Motor neuron (in vitro differentiated cells): ENCODE measurements at places on chromosomes 2 and 18.

- ATAC-seq: peak; percentile 57
Measured at GRCh38 chr2:675982-676646, 1.1 kb downstream of the TMEM18 start.

DNA sequence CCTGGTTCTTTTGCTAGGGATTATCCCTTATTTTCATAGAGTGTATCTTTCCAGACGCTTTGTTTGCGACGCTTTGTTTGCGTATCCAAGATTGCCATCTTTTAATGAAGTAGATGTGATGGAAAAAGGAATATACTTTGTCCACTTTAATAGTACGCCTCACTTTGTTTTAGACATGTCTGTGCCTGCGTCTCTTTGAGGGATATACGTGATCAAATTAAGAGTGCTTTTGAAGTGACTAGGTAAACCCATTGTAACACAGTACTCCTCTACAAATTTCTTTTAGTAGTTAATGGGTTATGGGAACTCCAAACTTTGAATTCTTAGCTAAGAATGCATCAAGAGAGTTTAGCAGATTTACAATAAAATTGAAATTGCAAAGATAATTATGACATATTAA is 27.9 kb downstream of the ACSL3 start:
- no peak for ATAC-seq

DNA sequence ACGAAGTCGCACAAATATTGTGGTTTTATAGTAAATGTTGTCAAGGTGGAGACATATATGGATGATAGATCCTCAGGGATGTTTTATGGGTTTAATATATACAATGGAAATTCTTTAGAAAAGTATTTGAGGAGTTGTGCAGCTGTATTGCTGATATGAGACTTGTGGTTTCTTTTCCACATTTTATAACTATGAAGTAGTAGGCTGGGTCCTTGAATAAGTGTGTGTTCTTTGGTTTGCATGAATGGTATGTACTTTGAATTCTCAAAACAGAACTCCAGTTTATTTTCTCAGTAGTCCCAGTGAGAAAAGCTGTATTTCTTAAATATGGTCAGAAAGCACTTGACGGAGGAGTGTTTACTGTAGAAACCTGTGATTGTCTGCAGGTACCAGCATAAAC is 42.4 kb downstream of the PLCL1 start:
- ATAC-seq: peak; percentile 79

GRCh38 chr2:209690029-209690754 is 81.4 kb upstream of the UNC80 start:
- peak; percentile 59 for ATAC-seq

DNA sequence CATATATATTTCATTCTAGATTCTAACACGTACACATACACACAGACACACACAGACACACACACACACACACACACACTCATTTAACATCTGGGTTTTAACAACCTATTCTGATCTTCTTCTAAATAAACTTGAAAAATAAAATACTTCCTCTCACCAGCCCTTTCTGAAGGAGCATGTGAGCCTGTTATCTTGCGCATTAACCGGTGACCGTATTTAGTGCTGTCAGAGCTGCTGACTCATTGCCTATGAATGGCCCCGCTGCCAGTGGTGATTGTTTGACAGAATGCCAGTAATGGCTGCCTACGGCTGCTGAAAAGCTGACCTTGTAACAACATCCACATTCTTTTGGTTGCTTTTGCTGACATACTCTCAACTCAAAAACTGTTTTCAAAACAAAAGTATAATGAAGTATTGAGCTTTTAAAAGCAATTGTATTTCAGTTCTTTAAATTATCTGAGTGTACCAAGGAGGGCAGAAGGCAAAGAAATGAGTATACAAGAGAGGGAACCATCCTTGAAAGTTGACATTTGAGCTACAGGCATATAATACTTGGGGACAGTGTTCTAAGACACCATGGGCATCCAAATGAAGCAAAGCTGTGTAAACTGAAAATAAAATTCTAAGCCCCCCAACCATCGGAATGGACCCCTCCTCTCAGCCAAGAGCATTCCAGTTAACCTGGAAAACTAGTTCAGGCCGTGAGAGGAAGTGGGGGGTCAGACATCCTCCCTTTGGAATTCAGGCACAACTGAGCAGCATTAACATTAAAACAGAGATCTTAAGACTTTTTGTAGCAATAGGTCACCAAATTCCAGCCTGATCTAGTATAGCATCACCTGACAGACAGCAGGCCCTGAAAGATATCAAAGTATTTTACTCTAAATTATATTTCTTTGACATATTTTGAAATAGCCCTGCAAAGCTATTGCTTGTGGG is 50.2 kb upstream of the DTNA start:
- peak; percentile 96 for ATAC-seq

- no peak for ATAC-seq
Measured at GRCh38 chr2:24650997-24651642, 142.1 kb downstream of the PTRHD1 start.

DNA sequence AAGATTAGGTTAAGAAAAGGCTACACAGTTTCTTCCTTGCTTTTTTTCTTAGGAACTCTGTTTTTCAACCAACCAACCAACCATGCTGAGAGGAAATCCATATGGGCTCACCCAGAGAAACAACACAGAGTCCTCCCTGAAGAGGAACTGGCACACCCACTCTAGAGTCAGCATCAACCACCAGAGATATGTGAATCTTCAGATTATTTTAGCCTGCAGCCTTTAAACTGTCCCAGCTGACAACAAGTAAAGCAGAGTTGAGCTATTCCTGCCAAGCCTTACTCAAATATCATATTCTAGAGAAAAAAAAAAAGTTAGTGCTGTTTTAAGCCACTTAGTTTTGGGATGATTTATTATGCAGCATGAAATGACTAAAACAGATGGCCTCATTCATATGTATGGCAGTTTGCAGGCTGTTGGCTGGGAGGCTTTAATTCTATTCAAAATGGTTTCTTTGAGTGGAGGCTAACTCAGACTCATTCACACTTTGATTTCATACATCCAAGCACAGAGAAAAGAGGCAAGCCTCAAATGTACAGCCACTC is 1637.7 kb upstream of the LRRTM1 start:
- ATAC-seq: no peak

DNA sequence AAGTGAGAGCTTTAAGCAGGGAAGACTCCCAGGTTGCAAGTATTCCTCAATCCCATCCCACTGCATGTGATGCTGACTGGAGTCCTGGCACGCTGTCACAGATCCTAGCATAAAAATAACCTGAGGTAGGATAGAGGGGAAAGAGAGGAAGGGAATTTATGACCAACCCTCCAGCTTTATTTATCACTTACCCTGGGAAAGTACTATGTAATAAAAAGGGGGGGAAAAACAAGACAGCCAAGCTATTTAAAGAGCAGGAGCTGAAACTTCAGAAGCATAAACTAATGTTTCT is 122.2 kb downstream of the SLC8A1 start:
- ATAC-seq: no peak

GRCh38 chr2:43317680-43318079 is 91.3 kb upstream of the ZFP36L2 start:
- no peak for ATAC-seq

DNA sequence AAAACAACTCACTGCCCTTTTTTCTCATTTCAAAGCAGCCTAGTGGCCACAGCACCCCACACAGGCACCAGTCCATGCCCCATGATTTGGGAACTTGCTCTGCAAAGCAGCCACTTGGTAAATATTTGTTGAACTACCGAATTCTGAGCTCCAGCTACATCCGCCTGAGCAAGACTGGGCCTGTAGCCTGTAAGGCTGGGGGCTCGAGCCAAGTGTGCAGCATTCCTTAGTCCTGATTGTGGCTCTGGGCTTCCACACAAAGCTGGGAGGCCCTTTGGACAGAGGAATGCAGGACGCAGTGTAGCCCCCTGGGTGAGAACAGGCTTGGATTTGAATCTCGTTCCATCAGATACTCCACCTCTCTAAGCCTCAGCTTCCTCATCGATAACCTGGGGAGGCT is 88.4 kb downstream of the ACTR2 start:
- no peak for ATAC-seq

DNA sequence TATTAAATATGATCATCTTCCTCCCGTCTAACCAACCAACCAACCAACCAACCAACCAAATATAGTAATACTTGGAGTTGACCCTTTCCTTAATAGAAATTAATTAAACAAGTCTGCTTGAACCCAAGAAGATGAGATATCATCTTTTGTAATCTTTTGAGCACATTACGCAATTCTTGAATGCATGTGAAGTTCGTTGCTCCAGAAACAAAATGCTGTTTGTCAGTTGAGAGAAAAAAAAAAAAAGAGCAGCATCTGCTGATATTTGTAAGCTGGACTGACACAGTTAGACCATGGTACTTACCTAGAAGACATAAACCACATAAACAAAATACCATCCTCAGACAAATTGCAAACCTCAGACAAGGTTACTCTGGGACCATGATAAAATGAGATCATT is 9.2 kb upstream of the SERPINB2 start:
- no peak for ATAC-seq

DNA sequence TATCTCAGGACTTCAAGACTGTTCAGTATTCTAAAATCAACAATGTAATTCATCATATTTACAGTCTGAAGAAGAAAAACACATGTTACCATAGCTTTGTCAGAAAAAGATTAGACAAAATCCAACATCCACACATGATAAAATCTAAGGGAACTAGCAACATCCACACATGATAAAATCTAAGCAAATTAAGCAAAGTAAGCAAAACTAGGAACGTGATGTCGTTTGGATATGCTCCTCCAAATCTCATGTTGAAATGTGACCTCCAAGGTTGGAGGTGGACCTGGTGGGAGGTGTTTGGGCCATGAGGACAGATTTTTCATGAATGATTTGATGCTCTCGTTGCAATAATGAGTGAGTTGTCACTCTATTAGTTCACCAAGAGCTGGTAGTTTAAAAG is 717.3 kb upstream of the HS6ST1 start:
- ATAC-seq: no peak

GRCh38 chr2:140589696-140590095 is 1541.1 kb downstream of the LRP1B start:
- ATAC-seq: no peak

DNA sequence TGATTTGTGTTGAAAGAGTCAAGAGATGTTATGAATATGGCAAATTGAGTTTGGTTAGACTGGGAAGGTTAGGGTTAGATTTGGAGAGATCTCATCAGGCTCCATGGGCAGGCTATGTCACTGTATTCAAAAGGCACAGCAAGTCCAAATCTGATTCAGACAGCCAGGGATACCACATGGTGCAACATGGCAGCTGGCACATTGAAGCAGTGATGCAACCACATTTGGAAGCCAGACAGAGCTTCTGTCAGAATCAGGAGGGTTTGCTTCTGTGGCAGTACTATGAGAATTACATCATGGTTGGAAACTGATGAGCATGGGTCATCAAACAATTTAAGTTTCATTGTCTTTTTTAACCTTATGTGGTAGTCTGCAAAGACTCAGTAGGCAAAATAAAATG is 772.2 kb downstream of the SUCLG1 start:
- peak; percentile 21 for ATAC-seq

DNA sequence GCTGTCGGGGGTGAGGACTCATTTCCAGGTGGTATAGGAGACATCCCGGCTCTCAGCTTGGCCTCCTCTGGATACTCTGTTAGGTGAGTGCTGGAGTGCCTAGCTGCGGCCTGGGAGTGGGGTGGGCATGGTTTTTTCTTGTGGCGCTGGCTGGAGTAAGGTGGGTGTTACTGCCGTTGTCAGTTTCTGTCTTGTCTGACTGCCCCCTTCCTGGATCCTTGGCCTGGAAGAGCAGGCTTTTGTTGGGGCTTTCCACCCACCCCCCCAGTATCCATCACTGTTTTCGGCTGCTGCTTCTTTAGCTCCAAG is 69.2 kb downstream of the DGKD start:
- no peak for ATAC-seq

DNA sequence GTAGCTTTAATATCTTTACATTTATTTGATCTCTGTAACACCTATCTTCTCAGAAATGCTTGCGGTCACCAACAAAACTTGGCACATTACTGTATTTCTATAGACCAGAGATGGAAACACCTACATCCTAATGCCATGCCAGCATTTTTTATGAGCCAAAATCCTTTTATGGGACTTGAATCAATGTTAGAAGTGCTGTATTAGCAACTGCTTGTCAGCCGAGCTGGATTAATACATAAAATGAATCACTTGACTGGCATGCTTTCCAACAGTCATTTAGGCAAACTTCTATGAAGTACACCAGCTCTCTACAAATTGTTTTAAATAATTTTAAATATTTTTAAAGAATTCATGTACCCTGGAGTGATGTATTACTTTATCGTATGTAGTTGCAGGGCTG is 272.9 kb upstream of the NRP2 start:
- no peak for ATAC-seq

- ATAC-seq: no peak
Measured at GRCh38 chr2:217789736-217790181, 213.0 kb downstream of the TNS1 start.

DNA sequence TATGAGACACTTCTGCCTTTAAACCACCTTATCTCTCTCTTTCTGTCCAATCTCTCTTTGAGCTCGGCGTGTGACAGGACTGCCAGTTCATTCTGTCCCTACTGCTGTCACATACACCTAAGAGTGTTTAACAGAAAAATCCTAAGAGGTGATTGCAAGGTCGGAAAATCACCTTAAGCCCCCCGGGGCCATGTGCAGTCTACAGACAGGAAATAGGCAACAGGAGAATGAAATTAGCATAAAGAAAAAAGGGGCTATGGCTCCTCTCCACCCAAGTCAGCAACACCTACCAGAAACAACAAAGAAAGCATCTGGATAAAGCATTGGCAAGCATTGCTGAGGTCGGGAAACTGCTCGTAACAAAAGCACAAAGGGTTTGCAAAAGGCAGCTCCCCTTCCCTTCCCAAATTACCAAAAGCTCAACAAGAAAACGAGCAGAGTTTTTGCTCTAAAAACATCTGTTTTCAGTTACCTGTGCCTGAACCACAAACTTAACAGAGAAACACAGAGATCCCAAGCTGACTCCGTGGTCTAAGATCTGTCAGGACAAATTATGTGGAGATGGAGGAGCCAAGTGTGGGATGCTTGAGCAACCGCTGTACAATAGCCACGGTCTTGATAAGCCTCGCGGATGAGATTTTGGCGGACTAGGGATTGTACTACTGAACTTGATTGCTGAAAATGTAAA is 30.4 kb downstream of the ANKRD44 start:
- ATAC-seq: no peak

- ATAC-seq: peak; percentile 96
Measured at GRCh38 chr2:240136013-240136670, at the start of gene COPS9. Gene COPS9 (minus strand): TSS chr2:240136305. CDS start chr2:240136284, 21 bp downstream.

DNA sequence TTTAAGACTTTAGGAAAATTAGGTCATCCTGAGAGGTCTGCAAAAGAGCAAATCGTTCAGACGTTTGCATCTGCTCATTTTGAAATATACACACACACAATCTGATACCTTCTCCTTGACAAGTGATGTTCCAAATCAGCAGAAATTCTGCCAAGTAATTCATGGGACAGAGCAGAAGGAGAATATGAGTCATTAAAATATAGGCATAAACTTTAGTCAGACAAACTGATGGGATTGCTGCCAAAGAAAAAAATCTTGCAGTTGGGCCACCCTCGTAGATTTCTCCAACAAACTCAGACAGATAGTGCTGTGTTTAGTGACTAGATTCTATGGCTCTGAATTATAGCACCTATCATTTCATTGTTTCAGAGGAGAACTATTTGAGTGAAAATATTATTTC is 336.3 kb downstream of the NYAP2 start:
- ATAC-seq: peak; percentile 25

- ATAC-seq: peak; percentile 37
Measured at GRCh38 chr18:58338961-58339592, 289.8 kb downstream of the ALPK2 start.

GRCh38 chr2:188663301-188663700 is 310.9 kb upstream of the COL3A1 start:
- ATAC-seq: no peak
